Hematopoietic multipotent progenitor cell treated with erythropoietin and hydrocortisone succinate and interleukin-3 and kit ligand, for 15 days (in vitro differentiated cells): ENCODE measurements at places on chromosomes 7 and 10.

- no peak for DNase-seq
Measured at GRCh38 chr10:66218289-66218688, 707.5 kb upstream of the LRRTM3 start.

- no peak for DNase-seq
Measured at GRCh38 chr10:126380352-126381076, 7.8 kb downstream of the ADAM12 start.

DNA sequence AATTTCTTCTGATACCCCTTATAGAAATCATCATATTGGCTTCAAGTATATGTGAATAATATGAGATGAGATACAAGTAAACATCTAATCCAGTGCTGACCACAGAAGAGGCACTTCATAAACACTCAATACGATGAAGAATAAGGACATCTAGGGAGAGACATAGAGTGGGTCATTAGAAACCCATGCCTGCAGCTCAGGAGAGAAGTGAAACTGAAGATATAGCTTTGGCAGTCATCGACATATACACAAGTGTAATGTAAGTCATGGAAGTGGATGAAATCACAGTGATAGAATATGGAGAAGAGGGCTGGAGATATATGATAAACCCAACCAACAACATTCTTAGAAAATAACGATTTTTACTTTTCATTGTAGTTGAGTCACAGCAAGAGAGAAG is 665.0 kb downstream of the PARD3 start:
- no peak for DNase-seq

GRCh38 chr10:17609523-17610079 is 7.6 kb downstream of the HACD1 start:
- DNase-seq: no peak

DNA sequence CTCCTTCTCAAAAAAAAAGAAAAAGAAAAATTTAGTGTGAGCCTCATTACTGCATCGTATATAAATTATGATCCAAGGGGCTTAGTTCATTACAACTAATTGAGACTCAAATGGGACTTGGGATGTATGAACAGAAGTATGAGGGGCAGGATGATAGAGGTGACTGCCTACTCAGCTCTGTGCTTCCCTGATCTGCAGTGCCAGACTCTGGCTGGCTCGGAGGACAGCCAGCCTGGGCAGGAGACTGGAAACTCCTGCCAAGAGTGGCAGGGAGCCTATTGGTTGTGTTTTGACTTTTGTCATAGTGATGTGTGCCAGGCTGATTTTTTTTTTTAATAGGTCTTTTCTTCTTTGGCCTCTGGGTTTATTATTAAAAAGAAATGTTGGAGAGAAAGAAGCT is 73.8 kb upstream of the GTF2IRD1 start:
- DNase-seq: no peak

DNA sequence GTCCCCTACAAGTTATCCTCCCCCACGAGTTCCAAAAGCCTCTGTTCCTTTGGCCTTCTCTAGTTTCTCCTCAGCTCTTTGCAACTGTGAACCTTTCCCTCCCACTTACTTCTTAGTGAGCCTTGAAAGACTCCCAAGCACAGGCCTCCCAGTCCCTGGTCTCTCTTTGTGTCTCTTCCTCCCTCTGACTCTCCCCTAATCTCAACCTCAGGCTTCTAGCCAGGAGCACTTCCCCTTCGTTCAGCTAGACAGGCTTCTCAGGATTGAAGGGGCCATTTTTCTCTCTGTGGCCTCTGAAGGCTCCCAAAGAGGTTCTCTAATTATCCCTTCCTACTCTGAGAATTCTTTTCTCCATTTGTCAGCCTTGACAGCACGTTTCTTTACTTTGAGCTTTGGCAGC is 50.2 kb upstream of the PHYHIPL start:
- no peak for DNase-seq

GRCh38 chr10:61612009-61612408 is 50.7 kb upstream of the CABCOCO1 start:
- no peak for DNase-seq

DNA sequence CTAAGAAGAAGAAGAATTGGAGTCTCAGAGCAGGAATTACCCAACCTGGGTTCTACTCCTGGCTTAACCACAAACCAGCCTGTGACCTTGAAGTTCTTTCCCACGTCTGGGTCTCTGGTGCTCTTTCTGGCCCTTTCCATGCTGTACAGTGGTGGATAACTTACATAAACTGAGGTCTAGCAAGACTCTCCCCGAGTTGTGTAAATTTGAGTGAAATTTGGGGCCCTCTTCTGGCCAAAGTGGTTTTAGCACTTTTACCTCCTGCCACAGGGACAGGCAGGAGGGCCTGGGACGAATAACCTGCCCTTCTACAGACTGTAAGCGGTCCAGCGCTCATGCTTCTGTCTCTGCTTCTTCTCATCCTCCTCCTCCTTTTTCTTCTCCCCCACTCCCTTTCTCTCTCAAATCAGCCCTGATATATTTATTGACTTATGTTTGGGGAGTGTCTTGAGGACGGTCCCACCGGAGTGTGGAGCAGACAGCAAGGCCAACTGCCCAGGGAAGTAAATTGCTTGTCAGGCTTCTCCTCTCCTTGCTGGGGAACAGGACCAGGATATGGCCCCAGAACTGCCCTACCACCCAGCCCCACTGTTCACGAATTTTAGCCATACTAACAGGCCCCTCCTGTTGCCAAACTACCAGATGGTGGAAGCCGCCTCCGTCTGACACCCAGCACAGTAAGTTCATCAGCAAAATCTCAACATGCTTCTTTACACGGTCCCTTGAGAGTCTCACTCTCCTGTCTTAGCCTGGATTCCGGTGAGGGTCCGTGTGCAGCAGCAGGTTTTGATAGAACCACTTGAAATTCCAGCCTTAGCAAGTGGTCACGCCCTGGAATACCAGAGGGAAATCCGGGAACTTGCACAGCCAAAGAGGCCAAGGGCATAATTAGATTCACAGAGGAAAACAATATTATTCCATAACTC is 4.0 kb upstream of the SH3PXD2A start:
- peak; percentile 31 for DNase-seq

DNA sequence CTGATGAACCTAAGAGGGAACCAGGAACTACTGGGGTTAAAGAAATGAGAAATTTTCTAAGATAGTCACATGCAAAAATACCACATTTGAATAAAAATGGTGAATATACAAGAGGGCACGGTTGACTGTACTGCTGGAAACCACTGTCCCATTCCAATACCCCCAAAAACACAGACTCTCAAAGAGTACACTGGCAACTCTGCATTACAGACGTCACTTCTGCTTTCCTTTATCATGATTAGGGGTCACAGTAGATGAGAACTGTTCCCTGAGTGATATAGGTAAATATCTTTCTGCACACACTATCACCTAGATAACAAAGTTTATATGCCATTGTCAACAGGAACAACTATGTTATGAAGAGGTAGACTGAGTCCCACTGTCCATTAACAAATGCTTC is 69.5 kb downstream of the RAPGEF5 start:
- no peak for DNase-seq

DNA sequence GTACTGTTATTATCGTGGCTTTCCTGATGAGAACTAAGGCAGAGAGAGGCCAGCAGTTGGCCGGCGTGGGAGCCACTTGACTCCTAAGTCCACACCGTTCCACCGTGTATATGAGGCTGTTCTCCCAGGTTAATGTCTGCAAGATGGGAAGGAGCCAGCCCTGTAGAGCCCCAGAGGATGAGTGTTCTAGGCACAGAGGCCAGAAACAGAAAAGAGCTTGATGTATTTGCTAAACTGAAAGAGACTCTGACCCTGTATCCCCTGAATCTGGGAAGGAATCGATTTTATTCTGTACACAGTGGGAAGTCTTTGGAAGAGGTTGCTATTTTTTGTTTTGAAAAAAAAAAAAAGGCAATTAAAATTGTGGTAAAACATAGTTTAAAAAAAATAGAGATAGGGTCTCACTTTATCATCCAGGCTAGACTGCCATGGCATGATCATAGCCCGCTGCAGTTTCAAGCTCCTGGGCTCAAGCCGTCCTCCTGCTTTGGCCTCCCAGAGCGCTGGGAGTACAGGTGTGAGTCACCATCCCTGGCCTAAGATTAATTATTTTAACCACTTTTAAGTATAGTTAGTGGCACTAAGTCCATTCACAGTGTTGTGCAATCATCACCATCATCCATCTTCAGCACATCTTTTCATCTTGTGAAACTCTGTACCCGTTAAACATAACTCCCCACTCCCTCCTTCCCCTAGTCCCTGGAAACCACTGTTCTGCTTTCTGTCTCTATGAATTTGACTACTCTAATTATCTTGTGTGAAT is 348.8 kb downstream of the SDK1 start:
- DNase-seq: no peak

GRCh38 chr7:30733691-30734090 is 18.2 kb upstream of the INMT start:
- no peak for DNase-seq

GRCh38 chr7:44618753-44619152 is 12.3 kb downstream of the OGDH start:
- DNase-seq: no peak

DNA sequence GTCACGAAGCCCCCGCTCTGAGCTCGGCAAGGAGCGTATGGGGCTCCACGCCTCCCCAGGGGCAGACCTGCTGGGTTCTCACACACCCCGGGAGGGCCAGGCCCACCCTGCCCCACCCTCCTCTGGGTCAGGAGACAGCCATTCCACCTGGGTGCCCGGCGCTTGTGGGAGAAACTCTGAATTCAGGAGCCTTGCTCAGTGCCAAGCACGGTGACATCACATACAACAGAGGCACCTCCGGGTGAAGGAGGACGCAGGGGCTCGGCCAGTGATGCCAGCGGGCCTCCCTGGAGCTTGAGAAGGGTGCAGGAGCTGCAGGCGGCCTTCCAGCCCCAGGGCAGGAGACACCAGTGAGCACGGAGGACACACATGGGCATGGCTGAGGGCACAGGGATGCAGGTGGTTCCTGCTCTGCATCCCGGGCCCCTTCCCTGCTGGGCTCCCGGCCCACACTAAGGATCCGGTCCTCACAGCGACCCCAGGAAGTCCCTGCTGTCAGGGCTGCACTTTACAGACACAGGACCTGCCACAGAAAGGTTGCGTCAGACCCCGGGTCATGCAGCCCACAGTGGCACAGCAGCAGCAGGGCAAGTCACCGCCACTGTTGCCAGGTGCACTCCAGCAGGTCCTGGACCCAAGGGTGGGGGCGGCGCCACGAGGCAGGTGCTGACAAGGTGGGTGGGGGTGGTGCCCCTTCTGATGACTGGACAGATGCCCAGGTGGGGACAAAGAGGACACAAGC is 108.0 kb downstream of the MAD1L1 start:
- no peak for DNase-seq

DNA sequence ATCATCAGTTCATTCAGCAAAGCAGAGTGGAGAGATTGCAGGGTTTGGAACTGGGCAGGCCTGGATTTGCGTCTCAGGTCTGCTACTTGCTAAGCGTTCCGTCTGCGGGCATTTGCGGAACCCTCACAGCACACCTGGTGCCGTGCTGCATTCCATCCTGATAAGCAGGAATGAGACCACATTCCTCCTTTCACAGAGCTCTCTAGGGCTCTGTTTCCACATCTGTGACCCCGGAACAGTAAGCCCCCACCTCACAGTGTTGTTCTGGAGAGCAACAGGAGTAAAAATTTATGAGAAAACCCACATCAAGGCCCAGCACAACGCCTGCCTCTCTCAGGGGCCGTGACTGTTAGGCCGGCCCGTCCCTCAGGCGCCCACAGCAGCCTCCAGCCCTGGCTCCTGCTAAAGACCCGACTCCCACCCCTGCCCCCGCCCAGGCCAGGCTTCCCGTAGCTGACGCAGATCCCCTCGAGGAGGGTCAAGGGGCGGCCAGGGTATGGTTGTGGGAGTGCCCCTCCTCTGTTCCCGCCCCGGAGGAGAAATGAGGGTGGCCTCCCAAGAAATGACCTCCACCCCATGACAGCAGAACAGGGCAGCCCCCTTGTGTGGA is 128.9 kb downstream of the RGS10 start:
- DNase-seq: no peak

GRCh38 chr7:78714356-78714755 is 739.1 kb downstream of the MAGI2 start:
- DNase-seq: no peak

DNA sequence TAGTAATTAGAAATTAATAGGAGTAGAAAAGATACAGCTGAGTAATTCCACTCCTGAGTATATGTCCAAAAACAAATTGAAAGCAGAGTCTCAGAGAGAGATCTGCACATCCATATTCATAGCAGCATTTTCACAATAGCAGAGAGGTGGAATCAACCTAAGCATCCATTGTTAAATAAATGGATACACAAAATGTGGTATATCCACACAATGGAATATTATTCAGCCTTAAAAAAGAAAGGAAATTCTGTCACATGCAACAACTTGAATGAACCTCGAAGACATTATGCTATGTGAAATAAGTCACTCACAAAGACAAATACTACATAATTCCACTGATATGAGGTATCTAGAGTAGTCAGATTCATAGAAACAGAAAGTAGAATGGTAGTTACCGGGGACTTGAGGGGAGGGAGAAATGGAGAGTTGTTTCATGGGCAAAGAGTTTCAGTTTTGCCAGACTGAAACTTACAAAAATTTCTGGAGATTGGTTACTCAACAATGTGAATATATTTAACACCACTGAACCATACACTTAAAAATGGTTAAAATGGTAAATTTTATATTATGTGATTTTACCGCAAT is 18.4 kb downstream of the VTI1A start:
- no peak for DNase-seq

DNA sequence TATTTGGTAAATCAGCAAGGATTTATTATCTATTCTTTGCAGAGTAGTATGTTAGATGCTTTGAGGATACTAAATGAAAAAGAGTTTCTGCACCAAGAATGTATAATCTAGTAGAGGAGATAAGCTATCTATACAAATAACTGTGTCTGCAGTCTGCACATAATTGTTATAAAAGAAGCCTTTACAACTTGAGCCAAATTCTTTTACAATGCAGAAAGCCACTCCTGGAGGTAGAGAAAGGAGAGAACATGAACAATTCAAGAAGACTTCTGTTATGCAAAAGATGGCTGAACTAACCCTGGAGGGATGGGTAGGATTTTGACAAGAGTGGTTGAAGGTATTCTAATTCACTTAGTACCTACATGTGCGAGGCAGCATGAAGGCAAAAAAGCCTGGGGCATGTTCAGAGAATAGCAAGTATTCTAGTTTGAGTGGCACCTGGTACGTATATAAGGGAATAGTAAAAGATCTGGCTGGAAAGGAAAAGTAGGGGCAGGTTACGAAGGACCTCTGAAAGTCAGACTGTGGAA is 251.1 kb upstream of the KAT6B start:
- no peak for DNase-seq

DNA sequence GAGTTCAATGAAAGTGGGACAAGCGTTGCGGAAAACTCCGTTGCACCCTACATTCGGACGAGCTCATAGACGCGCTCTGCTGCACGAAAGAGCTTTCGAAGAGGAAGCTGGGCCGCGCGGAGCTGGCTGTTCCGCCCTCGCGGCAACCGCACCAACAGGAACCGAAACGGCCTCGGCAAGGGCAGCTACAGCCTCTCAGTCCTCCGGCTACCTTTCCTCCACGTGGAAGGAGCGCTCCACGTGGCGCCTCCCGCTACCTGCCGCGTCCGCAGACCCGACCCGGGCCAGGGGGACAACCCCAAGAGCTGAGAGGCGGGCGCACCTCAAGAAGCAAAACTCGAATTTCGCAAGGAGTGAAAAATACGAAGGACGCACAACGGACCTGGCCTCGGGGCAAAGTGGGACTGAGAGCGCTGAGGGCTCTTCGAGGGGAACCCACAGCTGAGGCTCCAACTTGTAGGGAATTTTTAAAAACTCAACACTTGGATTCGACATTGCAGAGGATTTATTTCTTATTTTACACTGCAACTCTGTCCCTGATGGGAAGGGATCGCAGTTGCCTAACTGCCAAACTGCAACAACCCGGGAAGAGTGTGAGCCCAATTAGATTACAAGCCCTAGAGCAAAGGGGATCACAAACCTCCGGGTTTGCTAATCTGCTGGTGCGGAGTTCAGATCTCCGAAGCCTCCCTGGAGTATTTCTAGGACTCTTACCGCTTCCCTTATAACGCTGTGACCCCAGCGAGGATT is 1.4 kb downstream of the HPSE2 start:
- no peak for DNase-seq
